Fibroblast of lung (primary cell): ENCODE measurements at places on chromosomes 4 and X. TPM values are rescaled to one million over a fixed set of nuclear protein-coding genes. Genes with fewer than 3 reads are reported as not detected.

Gene RNF128
- total RNA-seq: 2.3 and 8.1 TPM in 2 replicates

Gene CXCL3
- 1.3 and 2.5 TPM in 2 replicates for total RNA-seq

Gene NWD2
- total RNA-seq: not detected in 2 replicates

Gene DGKQ
- 11.0 and 13.2 TPM in 2 replicates for total RNA-seq

Gene ADH5
- total RNA-seq: 270 and 307 TPM in 2 replicates
